Activated CD4-positive, alpha-beta T cell treated with anti-CD3 and anti-CD28 coated beads, Interleukin-2, amount 50 U/mL, for 1 hour (primary cell): ENCODE measurements at places on chromosomes 7 and 10.

- DNase-seq: no peak
Observed at GRCh38 chr10:130808686-130809085, 502.8 kb downstream of the TCERG1L start.

- DNase-seq: peak; percentile 57
Observed at GRCh38 chr10:14601872-14602725, 172.6 kb downstream of the FAM107B start.

DNA sequence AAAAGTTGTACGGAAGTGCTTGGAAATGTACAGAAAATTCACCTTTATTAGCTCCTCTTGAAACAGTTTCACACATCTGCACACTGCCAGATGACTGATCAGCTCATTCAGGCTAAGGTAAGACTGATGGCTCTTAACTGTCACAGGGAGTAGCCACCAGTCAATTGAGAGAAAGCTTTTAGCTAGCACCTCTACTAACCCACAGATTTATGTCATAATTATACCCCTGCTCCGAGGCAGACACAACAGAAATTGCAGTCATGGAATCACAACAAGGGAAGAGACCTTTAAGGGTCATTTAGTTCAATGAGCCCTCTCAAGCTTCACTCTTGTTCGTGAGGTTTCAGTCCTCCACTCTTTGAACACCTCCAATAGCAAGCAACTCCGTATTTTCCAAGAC, 235.4 kb downstream of the TRIL start:
- DNase-seq: no peak

GRCh38 chr10:46530249-46531186, 25.9 kb downstream of the GPRIN2 start:
- DNase-seq: no peak
